Lower lobe of right lung (tissue), 2 donors: ENCODE measurements at places on chromosomes 1 and 21.

- no peak for DNase-seq
- no peaks in the 10 kb centered on the region for H3K4me1 ChIP-seq
- no peak overlapping the region for H3K27ac ChIP-seq
- H3K36me3 ChIP-seq = no peaks in the 10 kb centered on the region
These were observed 342.8 kb upstream of the KAZN start for GRCh38 chr1:14255711-14256110.

DNA sequence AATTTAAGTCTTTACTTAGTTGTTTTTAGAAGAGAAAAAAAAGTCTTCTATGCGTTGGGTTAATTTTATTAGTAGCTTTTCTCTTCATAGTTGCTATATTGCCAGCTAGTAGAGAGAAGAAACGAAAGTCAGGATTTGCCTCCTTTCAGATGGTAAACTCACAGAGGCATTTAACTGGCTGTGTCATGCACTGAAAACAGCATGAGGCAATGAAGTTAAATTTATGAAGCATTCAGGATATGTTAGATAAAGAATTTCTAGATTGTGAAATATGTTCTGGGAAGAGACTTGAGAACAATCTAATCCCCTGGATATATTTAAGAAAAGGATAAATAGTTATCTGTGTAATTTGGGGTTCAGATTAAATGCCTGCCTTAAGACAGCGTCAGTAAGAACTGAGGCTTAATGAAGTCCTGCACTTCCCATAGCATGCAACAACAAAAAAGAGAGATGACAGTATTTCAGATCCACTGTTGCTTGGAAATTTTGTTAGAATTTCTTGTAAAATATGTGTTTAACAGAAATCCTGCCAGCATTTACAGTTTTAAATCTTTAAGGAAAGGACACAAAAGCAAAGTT is 1.7 kb downstream of the ANGPTL1 start:
- no peaks in the 10 kb centered on the region for H3K27me3 ChIP-seq
- no peaks in the 10 kb centered on the region for H3K36me3 ChIP-seq
- no peak for DNase-seq
- peaks cover 11% of the 10 kb centered on the region for H3K4me1 ChIP-seq
- H3K27ac ChIP-seq = peak overlapping the region; percentile 42

DNA sequence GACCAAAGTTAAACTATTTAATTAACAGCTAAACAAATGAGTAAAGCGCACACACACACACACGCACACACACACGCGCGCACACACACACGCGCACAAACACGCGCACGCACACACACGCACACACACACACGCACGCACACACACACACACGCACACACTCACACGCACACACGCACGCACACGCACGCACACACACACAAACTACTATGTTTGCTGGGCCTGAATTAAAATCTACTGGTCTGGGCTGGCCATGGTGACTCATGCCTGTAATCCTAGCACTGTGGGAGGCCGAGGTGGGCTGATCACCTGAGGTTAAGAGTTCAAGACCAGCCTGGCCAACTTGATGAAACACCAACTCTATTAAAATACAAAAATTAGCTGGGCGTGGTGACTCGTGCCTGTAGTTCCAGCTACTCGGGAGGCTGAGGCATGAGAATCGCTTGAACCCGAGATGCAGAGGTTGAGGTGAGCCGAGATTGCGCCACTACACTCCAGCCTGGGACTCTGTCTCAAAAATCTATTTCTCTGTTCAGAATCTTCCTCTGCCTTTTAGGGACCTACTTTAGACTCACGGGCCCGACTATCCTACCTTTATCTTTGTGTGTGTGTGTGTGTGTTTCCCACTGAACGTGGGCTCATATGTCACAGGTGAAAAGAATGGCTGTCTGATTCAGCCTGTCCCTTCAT is 37.5 kb upstream of the DNAJC11 start:
- peaks cover 5% of the 10 kb centered on the region for H3K27me3 ChIP-seq
- no peak overlapping the region for H3K4me3 ChIP-seq
- no peak overlapping the region for H3K27ac ChIP-seq
- peaks cover 15% of the 10 kb centered on the region for H3K4me1 ChIP-seq
- H3K36me3 ChIP-seq = no peaks in the 10 kb centered on the region

DNA sequence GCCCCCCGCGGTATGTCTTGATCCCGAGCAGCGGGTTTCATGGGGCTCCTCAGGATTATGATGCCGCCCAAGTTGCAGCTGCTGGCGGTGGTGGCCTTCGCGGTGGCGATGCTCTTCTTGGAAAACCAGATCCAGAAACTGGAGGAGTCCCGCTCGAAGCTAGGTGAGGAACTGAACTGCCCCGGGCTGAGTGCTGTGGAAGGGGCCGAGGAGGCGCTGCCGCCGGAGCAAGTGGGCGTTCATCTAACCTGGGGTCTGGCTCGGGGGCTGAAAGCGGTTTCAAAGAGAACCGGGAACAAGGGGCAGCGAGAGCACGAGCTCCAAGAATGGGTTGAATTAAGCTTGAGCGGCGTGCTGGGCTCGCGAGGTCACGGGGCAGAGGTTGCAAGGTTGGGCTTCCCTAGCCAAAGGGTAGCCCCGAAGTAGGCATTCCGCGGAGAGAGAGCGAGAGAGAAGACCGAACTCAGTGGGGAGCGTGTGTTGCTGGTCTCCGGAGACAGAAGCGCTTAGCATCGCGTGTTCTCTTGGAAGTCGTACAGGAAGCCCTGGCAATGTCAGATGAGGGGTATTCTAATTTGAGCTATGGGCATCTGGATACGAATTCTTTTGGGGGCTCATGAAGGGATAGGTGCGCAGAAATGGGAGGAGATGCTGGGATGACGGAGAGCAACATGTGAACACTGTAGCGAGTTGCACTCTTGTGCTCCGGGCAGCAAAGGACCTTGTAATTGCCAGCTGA is 732 bp downstream of the HS2ST1 start:
- peaks cover 35% of the 10 kb centered on the region for H3K4me1 ChIP-seq
- peak; percentile 67 for DNase-seq
- H3K4me3 ChIP-seq = peak overlapping the region; percentile 84
- peaks cover 2% of the 10 kb centered on the region for H3K36me3 ChIP-seq

DNA sequence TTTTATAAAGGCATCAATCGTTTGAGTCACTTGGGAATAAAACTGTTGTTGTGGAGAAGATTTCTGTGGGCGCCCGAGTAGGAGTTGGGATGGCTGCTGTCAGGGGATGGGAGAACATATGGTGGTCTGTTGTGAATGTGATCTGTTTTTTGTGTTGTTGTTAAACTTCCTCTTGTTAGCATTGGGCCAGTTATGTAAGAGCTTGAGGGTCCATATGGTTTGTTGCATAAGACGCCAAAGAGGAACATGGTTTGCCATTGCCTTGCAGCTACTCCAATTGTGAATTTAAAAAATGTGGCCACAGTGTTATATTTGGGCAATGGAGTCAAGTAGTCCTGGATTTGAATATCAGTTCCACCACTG is 136.1 kb upstream of the JUN start:
- peaks cover 14% of the 10 kb centered on the region for H3K4me1 ChIP-seq
- peak overlapping the region; percentile 4 for H3K27ac ChIP-seq
- H3K36me3 ChIP-seq = no peaks in the 10 kb centered on the region
- no peak for DNase-seq
- no peak overlapping the region for H3K4me3 ChIP-seq
- H3K27me3 ChIP-seq = no peaks in the 10 kb centered on the region

GRCh38 chr1:18761948-18762840 is 97.3 kb downstream of the TAS1R2 start:
- H3K36me3 ChIP-seq = no peaks in the 10 kb centered on the region
- no peaks in the 10 kb centered on the region for H3K4me1 ChIP-seq
- peaks cover 29% of the 10 kb centered on the region for H3K27me3 ChIP-seq

DNA sequence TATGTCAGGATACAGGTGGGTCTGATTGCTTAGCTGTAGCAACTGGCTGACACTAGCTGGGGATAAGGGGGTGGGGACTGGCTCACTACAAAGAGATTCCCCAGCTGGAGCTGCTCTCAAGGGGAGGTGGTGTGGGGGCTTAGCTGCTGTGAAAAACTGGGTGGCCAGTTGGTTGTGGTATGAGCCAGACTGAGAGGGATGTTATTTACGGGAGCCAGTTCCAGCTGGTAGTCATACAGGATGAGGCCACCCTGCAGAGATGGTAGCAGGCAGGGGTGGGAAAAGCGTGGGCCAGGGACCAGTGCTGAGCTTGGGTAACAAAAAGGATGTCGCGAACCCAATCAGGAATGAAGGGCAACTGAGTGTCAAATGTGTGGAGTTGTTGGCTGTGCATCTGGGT is 204.0 kb upstream of the C21orf91 start:
- no peaks in the 10 kb centered on the region for H3K4me1 ChIP-seq
- no peak overlapping the region for H3K4me3 ChIP-seq
- no peak for DNase-seq
- H3K27ac ChIP-seq = no peak overlapping the region

DNA sequence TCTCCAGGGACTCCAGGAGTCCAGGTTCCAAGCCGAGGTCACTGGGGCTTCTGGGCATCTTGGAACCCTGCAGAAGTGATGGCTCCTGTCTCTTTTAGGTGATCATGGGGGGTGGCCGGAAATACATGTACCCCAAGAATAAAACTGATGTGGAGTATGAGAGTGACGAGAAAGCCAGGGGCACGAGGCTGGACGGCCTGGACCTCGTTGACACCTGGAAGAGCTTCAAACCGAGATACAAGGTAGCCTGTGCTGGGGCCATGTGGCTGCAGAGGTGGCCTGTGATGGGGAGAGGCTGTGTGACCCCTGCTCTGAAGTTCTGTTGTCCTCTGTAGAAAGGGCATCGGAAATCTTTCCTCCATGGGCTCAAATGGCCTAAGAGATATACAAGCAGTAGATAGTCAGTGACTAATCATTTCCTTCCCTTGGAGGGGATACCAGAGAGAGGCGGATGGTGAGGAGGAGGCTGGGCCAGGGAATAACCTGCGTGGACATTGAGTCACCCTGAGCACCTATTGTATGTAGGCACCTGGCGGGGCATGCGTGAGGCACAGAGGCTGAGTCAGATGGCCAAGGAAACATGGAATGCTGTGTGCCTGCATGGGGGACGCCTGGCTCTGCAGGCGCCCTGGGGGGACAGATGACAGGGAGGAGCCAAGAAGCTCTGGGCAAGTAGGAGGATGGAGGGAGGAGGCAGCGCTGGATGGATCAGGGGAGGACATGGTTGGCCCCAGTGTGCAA is 59.0 kb downstream of the ALPL start:
- H3K27ac ChIP-seq = no peak overlapping the region
- no peak overlapping the region for H3K4me3 ChIP-seq
- H3K4me1 ChIP-seq = no peaks in the 10 kb centered on the region
- DNase-seq = no peak
- peaks cover 3% of the 10 kb centered on the region for H3K36me3 ChIP-seq

- peak; percentile 77 for DNase-seq
- H3K27me3 ChIP-seq = no peaks in the 10 kb centered on the region
- peaks cover 27% of the 10 kb centered on the region for H3K4me1 ChIP-seq
- no peaks in the 10 kb centered on the region for H3K36me3 ChIP-seq
These were observed 228.2 kb downstream of the PBX1 start for GRCh38 chr1:164786980-164787833.

GRCh38 chr1:209778102-209778501 is 6.3 kb downstream of the C1orf74 start:
- H3K4me3 ChIP-seq = no peak overlapping the region
- H3K27me3 ChIP-seq = no peaks in the 10 kb centered on the region
- H3K36me3 ChIP-seq = peaks cover 24% of the 10 kb centered on the region
- DNase-seq = no peak

- DNase-seq = no peak
- peaks cover 88% of the 10 kb centered on the region for H3K4me1 ChIP-seq
- H3K27ac ChIP-seq = peak overlapping the region; percentile 51
- no peak overlapping the region for H3K4me3 ChIP-seq
- no peaks in the 10 kb centered on the region for H3K27me3 ChIP-seq
These were observed 144.2 kb downstream of the DHRS3 start for GRCh38 chr1:12473596-12474362.

- no peak overlapping the region for H3K4me3 ChIP-seq
- no peak for DNase-seq
- H3K27ac ChIP-seq = no peak overlapping the region
- H3K36me3 ChIP-seq = no peaks in the 10 kb centered on the region
These were observed 29.5 kb downstream of the LDLRAP1 start for GRCh38 chr1:25572708-25573590.

DNA sequence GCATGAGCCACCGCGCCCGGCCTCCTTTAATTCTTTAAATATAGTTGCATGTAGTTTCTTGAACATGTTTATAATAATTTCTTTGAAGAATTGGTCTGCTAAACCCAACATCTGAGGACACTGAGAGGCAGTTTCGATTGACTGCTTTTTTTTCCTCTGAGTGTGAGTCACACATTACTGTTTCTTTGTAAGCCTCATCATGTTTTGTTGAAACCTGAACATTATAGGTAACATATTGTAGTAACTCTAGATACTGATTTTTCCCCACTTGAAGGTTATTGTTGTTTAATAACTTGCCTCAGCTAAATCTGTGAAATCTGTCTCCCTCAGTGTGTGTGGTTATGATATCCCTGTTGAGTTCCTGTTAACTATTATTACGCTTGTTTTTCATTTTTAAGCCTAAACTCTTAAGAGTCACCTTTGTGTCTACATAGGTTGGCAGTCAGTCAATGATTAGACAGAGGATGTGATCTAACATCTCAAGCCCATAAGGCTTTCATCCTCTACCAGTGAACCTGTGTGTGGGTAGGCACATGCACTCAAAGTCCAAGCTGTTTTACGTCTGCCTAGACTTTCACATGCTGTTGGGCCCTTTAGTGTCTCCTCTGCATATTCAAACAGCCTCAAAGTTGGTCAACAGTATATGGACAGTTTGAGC is 155.5 kb downstream of the KCNH1 start:
- no peaks in the 10 kb centered on the region for H3K4me1 ChIP-seq
- no peaks in the 10 kb centered on the region for H3K27me3 ChIP-seq
- DNase-seq = no peak
- no peaks in the 10 kb centered on the region for H3K36me3 ChIP-seq

- no peak overlapping the region for H3K4me3 ChIP-seq
- H3K4me1 ChIP-seq = peaks cover 11% of the 10 kb centered on the region
- H3K27ac ChIP-seq = no peak overlapping the region
- no peak for DNase-seq
- H3K27me3 ChIP-seq = peaks cover 35% of the 10 kb centered on the region
These were observed 1.6 kb upstream of the BSND start for GRCh38 chr1:54996869-54997710.

- no peaks in the 10 kb centered on the region for H3K27me3 ChIP-seq
- no peak overlapping the region for H3K27ac ChIP-seq
- H3K36me3 ChIP-seq = peaks cover 47% of the 10 kb centered on the region
- H3K4me3 ChIP-seq = no peak overlapping the region
- no peak for DNase-seq
These were observed 24.9 kb upstream of the PODN start for GRCh38 chr1:53037159-53037558.

DNA sequence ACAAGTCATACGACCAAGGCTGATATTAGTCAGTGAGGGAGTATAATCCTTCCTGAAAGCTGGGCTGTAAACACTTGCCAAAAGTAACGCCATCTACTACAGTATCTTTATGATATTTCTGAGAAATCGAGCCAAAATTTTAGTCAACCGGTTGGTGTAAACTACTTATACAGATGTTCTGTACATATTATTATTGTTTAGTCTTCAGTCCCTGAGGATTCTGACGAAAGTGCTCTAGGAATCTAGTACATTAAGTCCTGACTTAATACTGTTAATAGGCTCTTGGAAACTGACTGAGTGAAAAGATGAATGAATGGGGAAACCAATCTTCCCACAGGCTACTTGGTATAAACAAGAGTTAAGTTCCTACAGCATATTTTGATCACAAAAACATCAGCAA is 274.3 kb downstream of the USP25 start:
- no peaks in the 10 kb centered on the region for H3K4me1 ChIP-seq
- no peak overlapping the region for H3K27ac ChIP-seq
- H3K4me3 ChIP-seq = no peak overlapping the region
- no peaks in the 10 kb centered on the region for H3K27me3 ChIP-seq
- H3K36me3 ChIP-seq = no peaks in the 10 kb centered on the region
- no peak for DNase-seq
